ENCODE measurements at places on chromosomes 16 and 17.
A peak's percentile ranks its signal among the peaks of the same experiment; 100 is the strongest.

- DNase-seq: no peak
Observed at GRCh38 chr16:4382795-4383357, 11.2 kb downstream of the VASN start.

DNA sequence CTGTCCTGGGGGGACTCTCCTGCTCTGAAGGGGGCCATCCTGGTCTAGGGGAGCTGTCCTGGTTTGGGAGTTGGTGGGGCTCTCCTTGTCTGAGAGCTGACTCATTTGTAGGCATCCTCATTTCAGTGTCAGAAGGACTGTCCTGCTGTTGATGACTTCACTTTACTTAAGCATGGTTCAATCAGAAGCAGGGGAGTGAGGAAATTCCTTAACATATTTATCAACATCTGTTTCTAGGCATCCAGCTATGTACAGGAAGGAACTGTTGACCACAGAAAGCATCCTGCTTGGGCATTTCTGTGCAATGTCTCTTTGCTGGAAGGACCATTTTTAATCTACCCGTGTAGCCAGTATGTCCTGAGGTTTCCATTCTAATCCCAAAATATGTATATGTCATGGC is 502.7 kb upstream of the HSBP1 start:
- no peak for DNase-seq

DNA sequence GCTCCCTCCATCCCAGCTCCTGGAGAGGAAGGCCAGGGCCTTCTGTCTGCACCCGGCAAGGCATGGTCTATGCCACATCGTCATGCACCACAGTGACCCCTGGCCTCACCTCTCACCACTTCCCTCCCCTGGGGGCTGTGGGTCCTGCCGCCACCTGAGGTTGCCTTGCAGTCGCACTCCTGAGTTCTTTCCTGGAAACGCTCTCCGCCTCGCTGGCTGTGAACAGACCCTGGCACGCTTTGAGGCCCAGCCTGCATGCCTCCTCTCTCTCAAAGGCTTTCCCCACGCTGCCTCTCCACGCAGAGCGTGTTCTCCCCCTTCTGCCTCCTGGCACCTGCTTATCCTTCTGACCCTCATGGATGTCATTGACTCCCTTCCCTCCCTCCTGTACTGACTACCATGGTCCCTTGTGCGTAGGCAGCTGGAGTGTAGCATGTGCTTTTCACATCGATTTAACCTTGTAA is 45.4 kb downstream of the SEC14L1 start:
- no peak for DNase-seq

- no peak for DNase-seq
Observed at GRCh38 chr17:78839235-78839761, 1.3 kb downstream of the USP36 start.

GRCh38 chr17:36839256-36839655 is 98.0 kb upstream of the LHX1 start:
- DNase-seq: no peak

DNA sequence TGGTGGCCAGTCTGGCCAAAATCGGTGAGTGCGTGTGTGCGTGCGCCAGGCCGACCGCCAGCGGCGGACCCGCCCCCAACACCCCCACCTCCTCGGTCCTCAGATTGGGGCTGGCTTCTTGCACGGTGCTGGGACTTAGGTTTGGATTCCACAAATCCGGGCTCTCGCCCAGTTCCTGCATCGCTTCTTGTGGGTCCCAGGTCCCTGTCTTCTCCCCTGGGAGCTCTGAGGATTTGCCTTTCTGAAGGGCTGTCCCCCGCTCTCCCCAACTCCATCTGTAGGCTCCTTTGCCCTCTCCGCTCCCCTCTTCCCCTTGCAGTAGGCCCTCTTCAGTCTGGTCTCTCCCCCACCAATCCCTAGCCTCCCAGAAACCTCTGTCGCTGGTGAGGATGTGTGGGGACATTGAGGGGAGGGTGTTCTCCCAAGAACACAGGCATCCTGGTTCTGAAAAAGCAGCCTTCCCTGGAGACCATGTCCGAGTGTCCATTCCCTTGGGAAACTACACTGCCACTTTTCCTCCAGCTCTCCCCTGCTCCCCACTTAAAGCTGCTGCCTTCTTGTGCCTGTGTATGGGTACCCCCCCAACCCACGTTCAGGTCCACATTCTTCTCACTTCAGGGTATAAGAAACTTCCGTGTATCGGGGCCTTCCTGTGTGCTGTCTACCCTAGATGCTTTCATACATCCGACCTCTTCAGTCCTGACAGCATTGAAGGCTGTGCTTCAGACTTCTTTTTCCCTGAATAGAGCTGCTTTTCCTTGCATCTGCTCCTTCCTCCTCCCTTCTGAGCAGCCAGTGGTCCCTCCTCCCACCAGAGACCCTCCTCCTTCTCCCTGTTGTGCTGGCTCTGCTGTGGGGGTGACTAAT is 632 bp downstream of the SLC9A5 start:
- no peak for DNase-seq

GRCh38 chr16:9055115-9055514 is 36.3 kb upstream of the HAPSTR1 start:
- DNase-seq: no peak

GRCh38 chr17:55717898-55718735 is 4.5 kb downstream of the TMEM100 start:
- DNase-seq: peak; percentile 64

- no peak for DNase-seq
Observed at GRCh38 chr16:48393485-48394354, 8.5 kb upstream of the SIAH1 start.

Data from progenitor cell of endocrine pancreas (in vitro differentiated cells).